Hematopoietic multipotent progenitor cell treated with erythropoietin and hydrocortisone succinate and interleukin-3 and kit ligand, for 15 days (in vitro differentiated cells): ENCODE measurements at places on chromosomes 3 and 15.

DNA sequence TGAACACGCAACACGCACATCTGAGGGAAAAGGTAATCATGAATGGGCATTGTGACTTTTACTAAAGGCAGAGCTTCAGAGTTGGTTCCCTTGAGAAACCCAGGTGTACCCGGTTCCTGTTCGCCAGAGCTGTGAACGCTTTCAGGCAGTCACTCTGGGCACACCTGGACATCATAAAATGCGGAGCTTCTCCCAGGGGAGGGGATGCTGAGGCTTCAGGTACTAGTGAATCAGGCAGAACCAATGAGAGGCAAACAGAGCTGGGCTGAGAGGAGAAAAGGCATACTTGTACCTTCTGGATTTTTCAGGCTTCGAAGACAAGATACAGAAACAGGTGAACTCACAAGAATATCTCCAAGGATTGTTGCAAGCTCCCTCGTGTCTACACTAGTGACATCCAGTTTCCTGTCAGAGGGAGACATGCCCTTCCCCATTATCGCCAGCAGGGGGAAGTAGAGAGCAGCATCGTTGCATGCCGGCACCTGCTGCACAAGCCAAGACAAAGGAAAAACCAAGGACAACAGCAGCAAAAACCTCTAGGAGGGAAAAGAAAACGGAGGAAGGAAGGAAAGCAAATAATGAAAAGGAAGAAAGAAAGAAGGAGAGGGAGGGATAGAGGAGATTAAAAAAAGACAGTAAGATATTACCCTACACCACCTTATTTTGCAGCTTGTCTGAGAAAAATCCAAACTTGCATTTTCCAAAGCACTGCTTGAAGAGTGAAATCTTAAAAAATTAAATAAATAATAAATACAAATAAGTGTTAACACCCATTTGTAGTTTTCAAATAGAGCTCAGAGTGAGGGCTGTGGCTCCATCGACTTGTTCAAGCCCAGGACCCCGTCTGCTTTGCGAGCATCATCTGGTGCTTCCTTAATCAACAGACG, 2.0 kb downstream of the AHSG start:
- DNase-seq: peak; percentile 74

GRCh38 chr3:32147509-32147908, 41.1 kb downstream of the GPD1L start:
- DNase-seq: no peak

DNA sequence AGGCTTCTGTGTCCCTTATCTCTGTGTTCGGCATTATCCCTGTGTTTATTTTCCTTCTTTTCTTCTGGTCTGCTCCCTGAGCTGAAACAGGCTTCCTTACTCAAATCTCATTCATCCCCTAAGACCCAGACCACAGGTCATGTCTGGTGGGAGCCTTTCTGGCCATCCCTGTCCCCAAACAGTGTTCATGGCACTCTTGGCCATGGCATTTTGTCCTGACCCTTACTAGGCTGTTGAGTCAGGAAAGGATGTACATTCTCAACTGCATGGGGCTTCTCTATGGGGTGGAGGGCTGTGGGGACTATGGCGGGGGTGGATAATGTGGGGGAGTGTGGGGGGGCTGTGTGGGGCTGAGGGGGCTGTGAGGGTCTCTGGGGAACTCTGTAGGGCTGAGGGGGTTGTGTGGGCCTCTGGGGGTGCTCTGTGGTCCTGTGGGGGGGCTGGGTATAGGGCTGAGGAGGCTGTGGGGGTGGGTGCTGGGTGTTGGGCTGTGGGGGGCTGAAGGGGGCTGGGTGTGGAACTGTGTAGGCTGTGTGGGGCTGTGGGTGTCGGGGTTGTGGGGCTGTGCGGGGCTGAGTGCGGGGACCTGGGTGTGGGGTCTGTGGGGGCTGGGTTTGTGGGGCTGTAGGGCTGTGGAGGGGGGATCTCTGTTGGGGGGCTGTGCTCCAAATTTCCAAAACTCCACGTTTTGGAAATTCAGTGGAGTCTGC, 64.3 kb downstream of the KLF13 start:
- no peak for DNase-seq

DNA sequence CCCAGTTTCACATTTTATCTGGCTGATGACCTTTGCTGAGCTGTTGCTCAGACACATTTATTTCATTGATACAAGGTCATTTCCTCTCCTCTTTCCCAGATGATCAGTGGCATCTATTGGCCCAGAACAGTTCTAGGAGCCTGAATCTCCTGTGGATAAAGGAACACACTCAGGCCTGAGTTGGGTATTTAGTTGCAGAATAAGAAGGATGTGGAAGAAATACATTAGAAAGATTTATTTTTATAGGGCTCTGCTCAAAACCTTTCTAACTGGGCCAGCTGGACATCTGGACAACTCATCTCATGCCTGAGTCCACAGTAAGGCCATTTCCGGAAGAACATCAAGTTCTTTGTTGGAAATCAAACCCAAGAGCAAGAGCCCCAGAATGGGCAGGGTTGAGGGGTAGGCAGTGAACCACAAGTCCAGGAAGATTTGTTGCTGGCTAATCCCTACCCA, 19.7 kb upstream of the MFGE8 start:
- no peak for DNase-seq

GRCh38 chr15:60758961-60759729, 280.2 kb upstream of the ICE2 start:
- DNase-seq: no peak

- no peak for DNase-seq
These were observed 19.3 kb downstream of the ZNF860 start for GRCh38 chr3:32000877-32001276.

- no peak for DNase-seq
These were observed 124.4 kb upstream of the TOPAZ1 start for GRCh38 chr3:44117239-44117638.

- DNase-seq: no peak
These were observed 87.3 kb downstream of the PGPEP1L start for GRCh38 chr15:98920091-98920880.

GRCh38 chr15:39937696-39938095, 3.8 kb downstream of the EIF2AK4 start:
- DNase-seq: no peak

GRCh38 chr15:96330064-96330449, 443 bp upstream of the NR2F2 start:
- no peak for DNase-seq

DNA sequence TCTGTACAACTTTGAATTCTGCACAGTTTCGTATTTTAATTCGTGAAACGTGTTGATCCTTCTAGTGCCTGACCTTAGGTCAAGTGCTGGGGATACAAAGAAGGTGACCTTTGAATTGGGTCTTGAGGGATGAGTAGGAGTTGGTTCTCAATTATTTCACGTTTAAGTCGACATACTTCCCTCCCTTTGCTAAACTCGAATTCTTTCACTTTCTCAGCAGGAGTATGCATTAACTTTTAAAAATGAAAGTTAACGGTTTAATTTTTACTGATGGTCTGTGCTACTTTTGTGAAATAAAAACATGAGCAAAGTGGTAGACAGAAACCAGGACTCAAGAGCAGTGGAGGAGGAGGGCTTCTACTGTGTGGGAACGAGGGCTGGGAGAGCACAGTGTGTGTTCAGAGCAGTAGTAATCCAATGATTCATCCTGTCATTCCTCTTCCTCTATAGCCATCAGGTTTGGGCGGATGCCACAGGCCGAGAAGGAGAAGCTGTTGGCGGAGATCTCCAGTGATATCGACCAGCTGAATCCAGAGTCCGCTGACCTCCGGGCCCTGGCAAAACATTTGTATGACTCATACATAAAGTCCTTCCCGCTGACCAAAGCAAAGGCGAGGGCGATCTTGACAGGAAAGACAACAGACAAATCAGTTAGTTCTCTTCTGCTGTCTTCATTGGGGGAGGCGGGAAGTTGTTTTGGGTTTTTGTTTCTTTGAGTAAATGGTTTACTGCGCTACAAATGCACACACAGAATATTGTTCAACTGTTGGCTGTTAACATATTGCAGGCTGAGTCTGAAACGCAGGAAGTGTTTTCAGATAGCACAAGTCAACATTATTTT, 78.6 kb upstream of the TSEN2 start:
- DNase-seq: no peak

DNA sequence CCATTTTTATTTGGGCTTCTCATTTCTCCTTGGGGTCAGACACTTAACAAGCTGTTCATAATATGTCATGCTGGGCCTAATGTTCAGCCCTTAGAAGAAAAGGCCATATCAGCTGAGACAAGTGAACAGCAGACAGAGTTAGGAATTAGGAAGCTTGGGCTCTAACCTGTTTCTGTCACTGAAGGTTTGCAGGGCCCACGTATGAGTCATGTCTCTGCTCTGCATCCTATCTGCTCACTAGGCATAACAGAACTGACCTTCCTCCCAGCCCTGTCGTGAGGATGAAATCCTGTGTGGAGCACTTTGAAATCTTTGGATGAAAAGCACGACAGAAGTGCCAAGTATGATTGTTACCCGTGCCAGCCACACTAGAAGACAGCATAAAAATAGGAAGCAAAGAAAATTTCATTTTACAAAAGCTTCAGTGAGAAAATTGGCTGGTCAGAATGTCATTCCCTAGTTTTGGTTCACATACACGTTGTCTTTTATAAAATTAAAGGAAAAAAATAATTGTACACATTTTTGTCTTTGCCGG, 26.5 kb upstream of the CD47 start:
- DNase-seq: no peak

- no peak for DNase-seq
These were observed 94.8 kb upstream of the ANKRD28 start for GRCh38 chr3:15892311-15893227.

DNA sequence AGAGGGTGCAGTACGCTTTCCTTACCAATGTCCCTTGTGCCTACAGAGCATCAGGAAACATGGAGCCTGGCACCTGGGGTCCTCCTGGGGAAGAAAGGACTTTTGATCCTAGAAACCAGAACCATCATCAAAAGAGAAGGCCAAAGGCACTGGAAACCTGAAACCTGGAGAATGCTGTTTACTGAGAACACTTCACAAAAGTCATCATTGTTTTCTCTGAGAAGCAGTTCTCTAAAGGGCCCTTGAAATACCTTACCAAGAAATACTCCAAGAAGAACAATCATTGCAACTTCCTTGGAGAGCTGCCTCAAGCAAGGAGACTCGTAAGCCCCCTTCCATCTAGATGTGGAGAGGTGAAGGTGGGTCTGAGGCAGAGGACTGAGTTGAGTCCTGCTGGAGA, 66.0 kb downstream of the TLE3 start:
- no peak for DNase-seq

GRCh38 chr3:148727231-148727630, 29.5 kb downstream of the AGTR1 start:
- DNase-seq: no peak

DNA sequence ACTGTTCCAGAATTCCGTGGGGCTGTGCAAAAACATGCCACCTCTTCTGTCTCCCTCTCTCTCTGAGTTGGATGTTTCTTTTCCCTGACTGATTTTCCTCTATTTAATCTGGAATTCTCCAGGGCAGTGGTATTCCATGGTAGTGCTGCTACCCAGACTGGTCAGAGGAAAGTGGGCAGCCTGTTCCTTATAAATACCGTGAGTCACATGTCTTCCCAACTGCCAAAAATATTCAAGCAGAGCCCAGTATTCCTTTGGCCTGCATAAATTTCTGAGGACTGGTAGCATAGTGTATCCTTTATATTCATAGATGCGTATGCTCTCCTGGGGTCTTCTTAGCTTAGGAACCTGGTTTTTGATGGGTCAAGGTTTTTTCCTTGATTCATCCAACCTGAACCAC, 40.9 kb downstream of the CEMIP start:
- no peak for DNase-seq
